ENCODE measurements at places on chromosomes 16 and 17. TPM values are rescaled to one million over a fixed set of nuclear protein-coding genes. Genes with fewer than 3 reads are reported as not detected.
A peak's percentile ranks its signal among the peaks of the same experiment; 100 is the strongest.

SOX8 gene
- total RNA-seq = 0.58 TPM

- peaks cover 80% of the 10 kb centered on the region for H3K27me3 ChIP-seq
- peaks cover 24% of the 10 kb centered on the region for H3K4me1 ChIP-seq
- no peak overlapping the region for H3K27ac ChIP-seq
Measured at GRCh38 chr17:49964769-49965523, 4.0 kb upstream of the DLX4 start.

- H3K27ac ChIP-seq = no peak overlapping the region
- DNase-seq = no peak
- H3K27me3 ChIP-seq = no peaks in the 10 kb centered on the region
- H3K36me3 ChIP-seq = peaks cover 25% of the 10 kb centered on the region
- no peak overlapping the region for H3K4me3 ChIP-seq
Measured at GRCh38 chr16:53816211-53816836, 112.4 kb downstream of the FTO start.

TOP2A gene
- total RNA-seq = 245 TPM

DNA sequence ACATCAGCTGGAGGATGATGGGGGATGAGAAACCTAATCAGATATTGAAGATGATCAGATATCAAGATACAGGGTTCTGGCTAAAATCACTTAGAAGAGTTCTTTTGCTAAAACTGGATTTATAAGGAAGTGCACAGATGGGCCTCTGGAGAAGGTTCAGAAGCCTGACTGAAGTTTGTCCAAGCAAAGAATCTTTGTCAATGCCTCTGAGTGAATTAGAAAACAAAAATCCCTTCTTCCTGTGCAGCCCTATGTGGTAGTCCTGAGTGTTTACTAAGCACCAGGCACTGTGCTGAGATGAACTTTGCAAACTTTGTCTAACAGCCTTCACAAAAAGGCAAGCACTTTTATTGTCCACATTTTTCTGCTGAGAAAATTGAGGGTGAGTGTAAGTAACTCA is 11.4 kb upstream of the CENPV start:
- DNase-seq = no peak
- H3K27ac ChIP-seq = no peak overlapping the region
- H3K27me3 ChIP-seq = no peaks in the 10 kb centered on the region
- H3K4me1 ChIP-seq = peaks cover 5% of the 10 kb centered on the region
- no peak overlapping the region for H3K4me3 ChIP-seq

DNA sequence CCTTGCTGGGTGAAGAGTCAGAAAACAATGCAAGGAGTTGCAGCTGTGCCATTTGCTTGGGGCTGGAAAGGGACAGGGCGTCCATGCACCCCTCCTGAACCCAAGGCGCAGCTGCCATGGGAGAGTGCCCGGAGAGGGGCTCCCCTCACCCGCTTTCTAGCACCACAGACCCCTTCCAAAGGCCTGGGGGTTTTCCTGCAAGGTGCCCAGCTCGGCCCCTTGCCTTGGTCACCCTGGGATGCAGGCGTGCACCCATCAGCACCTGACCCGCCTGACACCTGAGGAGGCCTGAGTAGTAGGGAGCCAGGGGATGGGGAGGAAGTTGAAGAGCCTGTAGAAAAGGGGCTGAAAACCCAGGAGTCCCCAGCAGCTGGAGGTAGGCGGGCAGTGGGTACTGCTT is 30.3 kb downstream of the TMEM186 start:
- H3K27ac ChIP-seq = no peak overlapping the region
- no peaks in the 10 kb centered on the region for H3K36me3 ChIP-seq
- H3K27me3 ChIP-seq = no peaks in the 10 kb centered on the region
- DNase-seq = no peak

CX3CL1 gene
- not detected for total RNA-seq

- peak overlapping the region; percentile 35 for H3K4me3 ChIP-seq
- DNase-seq = peak; percentile 20
- peaks cover 11% of the 10 kb centered on the region for H3K4me1 ChIP-seq
- no peak overlapping the region for H3K27ac ChIP-seq
- H3K36me3 ChIP-seq = no peaks in the 10 kb centered on the region
- peaks cover 99% of the 10 kb centered on the region for H3K27me3 ChIP-seq
Measured at GRCh38 chr17:15262291-15263205, 2.6 kb downstream of the PMP22 start.

HBQ1 gene
- total RNA-seq = 2.0 TPM

GRCh38 chr17:8003594-8004181 is 1.3 kb downstream of the GUCY2D start:
- peaks cover 52% of the 10 kb centered on the region for H3K27me3 ChIP-seq
- no peak overlapping the region for H3K4me3 ChIP-seq
- H3K27ac ChIP-seq = no peak overlapping the region
- H3K36me3 ChIP-seq = no peaks in the 10 kb centered on the region

DNA sequence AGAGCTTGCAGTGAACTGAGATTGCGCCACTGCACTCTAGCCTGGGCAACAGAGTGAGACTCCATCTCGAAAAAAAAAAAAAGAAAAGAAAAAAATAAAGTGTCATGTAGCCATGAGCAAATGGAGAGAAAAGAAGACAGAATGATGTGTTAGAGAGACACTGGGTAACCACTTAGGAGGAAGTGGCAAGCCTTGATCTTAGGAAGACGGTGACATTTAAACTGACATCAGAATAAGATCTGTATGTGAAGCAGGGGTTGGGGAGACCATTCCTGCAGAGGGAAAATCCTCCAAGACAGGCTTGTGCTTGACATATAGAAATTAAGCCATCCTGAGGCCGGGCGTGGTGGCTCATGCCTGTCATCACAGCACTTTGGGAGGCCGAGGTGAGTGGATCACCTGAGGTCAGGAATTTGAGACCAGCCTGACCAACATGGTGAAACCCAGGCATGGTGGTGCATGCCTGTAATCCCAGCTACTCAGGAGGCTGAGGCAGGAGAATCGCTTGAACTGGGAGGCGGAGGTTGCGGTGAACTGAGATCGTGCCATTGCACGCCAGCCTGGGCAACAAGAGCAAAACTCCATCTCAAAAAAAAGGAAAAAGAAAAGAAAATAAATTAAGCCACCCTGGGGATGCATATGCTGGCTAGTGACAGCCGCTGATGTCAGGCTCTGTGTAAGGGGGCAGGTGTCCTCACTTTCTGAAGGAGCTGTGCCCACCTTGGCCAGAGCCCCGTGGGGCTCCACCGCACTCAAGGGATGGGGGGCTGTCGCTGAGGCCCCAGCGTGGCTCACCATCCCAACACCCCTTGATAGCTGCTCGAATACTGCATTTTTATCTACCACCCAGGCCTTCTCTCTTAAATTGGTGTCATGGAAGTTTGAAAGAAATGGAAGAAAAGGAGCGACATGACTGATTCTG is 13.1 kb upstream of the CYB5B start:
- H3K27me3 ChIP-seq = no peaks in the 10 kb centered on the region
- H3K36me3 ChIP-seq = no peaks in the 10 kb centered on the region
- peak overlapping the region; percentile 48 for H3K27ac ChIP-seq

- DNase-seq = no peak
- no peak overlapping the region for H3K27ac ChIP-seq
- no peaks in the 10 kb centered on the region for H3K27me3 ChIP-seq
Measured at GRCh38 chr16:85579191-85579590, 33.9 kb upstream of the GSE1 start.

DNA sequence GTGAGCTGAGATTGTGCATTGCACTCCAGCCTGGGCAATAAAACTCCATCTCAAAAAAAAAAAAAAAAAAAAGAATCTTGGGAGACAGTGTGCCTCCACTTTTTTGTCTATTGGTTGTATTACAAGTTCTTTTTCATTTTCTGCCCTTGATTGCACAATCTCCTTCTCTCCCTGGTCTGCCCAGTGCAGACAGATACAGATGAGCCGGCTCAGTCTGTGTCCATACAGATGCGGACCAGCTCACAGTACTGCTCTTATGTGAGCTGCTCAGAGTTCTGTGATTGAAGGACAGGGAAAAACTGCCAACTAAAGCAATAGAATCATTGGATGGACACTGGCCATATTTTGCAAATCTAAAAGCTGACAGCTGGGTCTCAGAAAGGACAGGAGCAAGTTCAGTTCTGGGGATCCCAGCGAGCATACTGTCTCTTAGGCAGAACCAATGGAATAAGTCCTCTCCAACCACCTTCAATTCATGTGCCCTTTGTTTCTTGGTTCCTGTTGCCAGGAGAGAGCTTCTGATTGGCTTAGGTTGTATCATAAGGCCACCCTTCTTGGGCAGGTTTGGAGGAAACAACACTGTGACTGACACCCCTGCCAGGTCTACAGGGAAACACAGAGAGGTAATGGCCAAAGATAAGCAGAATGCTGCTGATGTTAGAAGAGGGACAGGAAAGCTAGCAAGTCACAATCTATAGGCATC is 495.6 kb upstream of the HSBP1 start:
- no peaks in the 10 kb centered on the region for H3K4me1 ChIP-seq
- no peak overlapping the region for H3K4me3 ChIP-seq
- peaks cover 6% of the 10 kb centered on the region for H3K27me3 ChIP-seq
- H3K27ac ChIP-seq = no peak overlapping the region

- H3K4me1 ChIP-seq = no peaks in the 10 kb centered on the region
- peaks cover 5% of the 10 kb centered on the region for H3K36me3 ChIP-seq
- no peak overlapping the region for H3K27ac ChIP-seq
- no peak for DNase-seq
- H3K4me3 ChIP-seq = no peak overlapping the region
Measured at GRCh38 chr17:17226451-17227265, 10.3 kb downstream of the FLCN start.

GRCh38 chr17:49996495-49997300 is 1.7 kb upstream of the DLX3 start:
- H3K4me1 ChIP-seq = peaks cover 18% of the 10 kb centered on the region
- DNase-seq = peak; percentile 66
- H3K27ac ChIP-seq = no peak overlapping the region

CMTM4 gene
- 2.8 TPM for total RNA-seq

CPPED1 gene
- 3.8 TPM for total RNA-seq

DRC3 gene
- total RNA-seq = 0.18 TPM

DNA sequence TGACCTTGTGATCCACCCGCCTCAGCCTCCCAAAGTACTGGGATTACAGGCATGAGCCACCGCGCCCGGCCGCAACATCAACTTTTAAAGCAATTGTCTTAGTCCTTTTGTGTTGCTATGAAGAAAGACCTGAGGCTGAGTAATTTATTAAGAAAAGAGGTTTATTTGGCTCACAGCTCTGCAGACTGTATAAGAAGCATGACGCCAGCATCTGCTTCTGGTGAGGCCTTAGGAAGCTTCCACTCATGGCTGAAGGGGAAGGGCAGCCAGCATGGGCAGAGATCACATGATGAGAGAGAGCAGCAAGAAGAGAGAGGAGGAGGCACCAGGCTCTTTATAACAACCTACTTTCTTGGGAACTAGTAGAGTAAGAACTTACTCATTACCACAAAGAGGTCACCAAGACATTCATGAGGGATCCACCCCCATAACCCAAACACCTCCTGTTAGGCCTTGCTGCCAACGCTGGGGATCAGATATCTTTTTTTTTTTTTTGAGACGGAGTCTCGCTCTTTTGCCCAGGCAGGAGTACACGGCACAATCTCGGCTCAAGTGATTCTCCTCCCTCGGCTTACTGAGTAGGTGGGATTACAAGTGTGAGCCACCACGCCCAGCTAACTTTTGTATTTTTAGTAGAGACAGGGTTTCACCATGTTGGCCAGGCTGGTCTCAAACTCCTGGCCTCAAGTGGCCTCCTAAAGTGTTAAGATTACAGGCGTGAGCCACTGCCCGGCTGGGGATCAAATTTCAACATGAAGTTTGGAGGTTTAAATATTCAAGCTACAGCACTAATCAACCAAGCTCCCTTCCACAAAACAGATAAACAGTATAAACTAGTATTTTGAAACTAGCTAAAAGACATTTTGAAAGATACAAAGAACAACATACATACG is 21.4 kb upstream of the GPT2 start:
- H3K27ac ChIP-seq = no peak overlapping the region
- H3K27me3 ChIP-seq = peaks cover 4% of the 10 kb centered on the region

C16orf46 gene
- total RNA-seq = 0.39 TPM

DNA sequence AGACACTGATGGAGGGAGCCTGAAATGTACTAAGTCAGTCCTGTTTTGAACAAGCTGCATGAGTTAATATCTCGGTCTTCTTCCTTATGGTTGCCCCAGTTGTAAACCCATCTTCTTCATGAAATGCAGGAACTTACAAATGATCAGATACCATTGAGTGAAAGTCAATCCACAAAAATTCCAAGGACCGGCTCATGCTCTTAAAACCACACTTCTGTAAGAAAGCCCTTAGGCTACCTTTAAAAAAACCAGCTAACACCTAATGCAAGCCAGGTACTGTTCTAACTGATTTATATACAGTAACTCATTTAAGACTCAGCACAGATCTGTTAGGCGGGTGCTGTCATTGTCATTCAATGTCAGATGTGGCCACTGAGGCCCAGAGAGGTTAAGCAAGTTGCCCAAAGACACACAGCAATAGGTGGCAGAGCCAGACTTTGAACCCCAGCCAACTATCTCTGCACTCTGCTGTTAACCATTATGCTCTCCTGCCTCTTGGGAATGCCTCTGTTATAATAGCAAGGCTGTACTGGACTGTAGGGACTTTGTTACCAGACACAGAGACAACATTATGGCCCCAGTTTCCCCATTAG is 93.4 kb downstream of the C16orf95 start:
- no peak overlapping the region for H3K4me3 ChIP-seq
- H3K36me3 ChIP-seq = no peaks in the 10 kb centered on the region
- DNase-seq = no peak
- no peaks in the 10 kb centered on the region for H3K27me3 ChIP-seq

GRCh38 chr17:3766779-3767178 is 34.2 kb downstream of the ITGAE start:
- peak overlapping the region; percentile 7 for H3K27ac ChIP-seq
- H3K4me3 ChIP-seq = no peak overlapping the region
- DNase-seq = no peak
- H3K36me3 ChIP-seq = peaks cover 6% of the 10 kb centered on the region
- H3K27me3 ChIP-seq = peaks cover 9% of the 10 kb centered on the region

LAT gene
- 159 TPM for total RNA-seq

- DNase-seq = no peak
- H3K36me3 ChIP-seq = no peaks in the 10 kb centered on the region
- H3K4me1 ChIP-seq = no peaks in the 10 kb centered on the region
- H3K27ac ChIP-seq = no peak overlapping the region
Measured at GRCh38 chr16:86626284-86626683, 47.9 kb downstream of the FOXL1 start.

GPT2 gene
- total RNA-seq = 33.2 TPM

All from activated naive CD8-positive, alpha-beta T cell treated with anti-CD3 and anti-CD28 coated beads for 36 hours (primary cell).